ENCODE measurements at places on chromosomes 4 and X.
A peak's percentile ranks its signal among the peaks of the same experiment; 100 is the strongest.

- no peak for DNase-seq
Measured at GRCh38 chr4:25437926-25438325, 60.9 kb downstream of the ANAPC4 start.

GRCh38 chr4:43253541-43253940 is 361.0 kb downstream of the GRXCR1 start:
- no peak for DNase-seq

GRCh38 chrX:46686003-46686645 is 72.8 kb downstream of the SLC9A7 start:
- no peak for DNase-seq

GRCh38 chr4:38179690-38180377 is 219.6 kb downstream of the PTTG2 start:
- DNase-seq: peak; percentile 55

GRCh38 chrX:24357106-24357505 is 3.3 kb upstream of the SUPT20HL1 start:
- no peak for DNase-seq

GRCh38 chr4:159220353-159220752 is 117.5 kb downstream of the RAPGEF2 start:
- DNase-seq: no peak

GRCh38 chr4:180028682-180029081 is 2214.5 kb upstream of the TENM3 start:
- DNase-seq: no peak

All from stimulated activated CD8-positive, alpha-beta memory T cell treated with anti-CD3 and anti-CD28 coated beads, Interleukin-4, amount 100 ng/mL, for 24 hours (primary cell).